ENCODE measurements at places on chromosomes 2 and 18. TPM values are rescaled to one million over a fixed set of nuclear protein-coding genes. Genes with fewer than 3 reads are reported as not detected.
A peak's percentile ranks its signal among the peaks of the same experiment; 100 is the strongest.

The FN1 gene
- total RNA-seq = 1,236 TPM

GRCh38 chr2:220913384-220913783, 658.7 kb downstream of the EPHA4 start:
- no peak for DNase-seq

GRCh38 chr2:214577769-214578168, 166.9 kb downstream of the VWC2L start:
- no peak for DNase-seq

- no peak for DNase-seq
Observed at GRCh38 chr2:237466211-237466610, 20.8 kb upstream of the MLPH start.

The UGT1A8 gene
- not detected for total RNA-seq

- DNase-seq = peak; percentile 95
Observed at GRCh38 chr2:173184031-173185004, 108.7 kb downstream of the MAP3K20 start.

DNA sequence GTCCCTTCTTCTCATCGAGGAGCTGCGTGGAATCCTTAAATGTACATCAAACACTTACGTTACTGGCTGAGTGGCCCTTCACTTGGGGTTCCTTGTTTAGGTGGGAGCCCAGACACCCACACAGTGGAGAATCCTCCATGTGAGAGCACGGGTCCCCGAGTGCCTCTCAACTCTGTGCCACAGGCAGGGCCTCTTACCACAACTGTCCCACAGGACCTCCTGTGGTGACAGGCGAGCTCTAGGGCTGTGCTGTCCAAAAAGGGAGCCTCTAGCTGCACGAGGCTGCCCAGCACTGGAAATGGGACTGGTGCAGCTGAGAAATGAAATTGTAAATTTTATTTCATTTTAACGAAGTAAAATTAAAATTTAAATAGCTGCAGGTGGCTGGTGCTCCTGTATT, 145.7 kb downstream of the DYSF start:
- DNase-seq = no peak

GRCh38 chr2:98479959-98480524, 35.4 kb downstream of the INPP4A start:
- DNase-seq = no peak

The DSG1 gene
- not detected for total RNA-seq

Measured in NCI-H460 (cell line).